ENCODE measurements at places on chromosomes 12 and 14.

GRCh38 chr12:132259364-132259871 is 70.0 kb downstream of the GALNT9 start:
- DNase-seq: no peak

DNA sequence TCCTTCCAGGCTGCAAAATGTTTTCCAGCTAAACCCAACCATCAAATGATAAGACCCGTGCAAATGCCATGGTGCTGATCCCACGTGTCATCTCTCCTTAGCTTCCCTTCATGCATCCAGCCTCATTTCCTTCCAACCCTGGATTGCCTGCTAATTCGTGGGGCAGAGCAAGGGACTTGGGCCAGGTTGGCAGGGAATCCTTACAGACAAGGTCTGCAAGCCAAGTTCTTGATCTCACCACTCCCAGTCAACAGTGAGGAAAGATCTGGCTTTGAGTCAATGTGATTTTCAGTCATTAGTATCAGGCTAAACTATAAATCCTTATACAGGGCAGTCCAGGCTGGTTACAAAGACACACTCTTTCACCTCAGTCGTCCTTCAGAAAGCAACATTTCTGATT is 150.9 kb downstream of the ANO2 start:
- no peak for DNase-seq

GRCh38 chr12:109994401-109995175 is 1.6 kb downstream of the GIT2 start:
- DNase-seq: peak; percentile 4

- DNase-seq: no peak
Observed at GRCh38 chr12:20696181-20696905, 1.2 kb downstream of the SLCO1C1 start.

GRCh38 chr14:93655078-93655750 is 133.1 kb downstream of the PRIMA1 start:
- peak; percentile 58 for DNase-seq

GRCh38 chr12:123250471-123251383 is 17.5 kb downstream of the MTRFR start:
- DNase-seq: no peak

DNA sequence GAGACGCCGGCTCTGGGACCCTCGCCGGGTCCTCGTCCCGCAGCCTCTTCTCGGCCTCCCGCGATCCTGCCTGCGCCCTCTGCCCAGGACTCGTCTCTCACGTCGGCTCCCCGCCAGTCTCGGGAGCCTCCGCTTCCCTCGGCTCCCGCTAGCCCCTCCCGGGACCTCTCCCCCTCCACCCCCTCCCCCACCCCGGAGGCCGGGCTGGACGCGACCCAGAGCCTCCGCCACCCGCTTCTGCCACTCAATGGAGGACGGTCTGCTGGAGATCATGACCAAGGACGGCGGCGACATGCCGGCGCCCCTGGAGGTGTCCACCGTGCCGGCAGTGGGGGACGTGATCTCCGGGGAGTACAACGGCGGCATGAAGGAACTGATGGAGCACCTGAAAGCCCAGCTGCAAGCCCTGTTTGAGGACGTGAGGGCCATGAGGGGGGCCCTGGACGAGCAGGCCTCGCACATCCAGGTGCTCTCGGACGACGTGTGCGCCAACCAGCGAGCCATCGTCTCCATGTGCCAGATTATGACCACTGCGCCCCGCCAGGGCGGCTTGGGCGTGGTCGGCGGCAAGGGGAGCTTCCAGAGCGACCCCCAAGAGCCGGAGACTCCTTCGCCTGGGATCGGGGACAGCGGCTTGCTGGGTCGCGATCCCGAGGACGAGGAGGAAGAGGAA is 568 bp downstream of the CCDC184 start:
- DNase-seq: no peak

DNA sequence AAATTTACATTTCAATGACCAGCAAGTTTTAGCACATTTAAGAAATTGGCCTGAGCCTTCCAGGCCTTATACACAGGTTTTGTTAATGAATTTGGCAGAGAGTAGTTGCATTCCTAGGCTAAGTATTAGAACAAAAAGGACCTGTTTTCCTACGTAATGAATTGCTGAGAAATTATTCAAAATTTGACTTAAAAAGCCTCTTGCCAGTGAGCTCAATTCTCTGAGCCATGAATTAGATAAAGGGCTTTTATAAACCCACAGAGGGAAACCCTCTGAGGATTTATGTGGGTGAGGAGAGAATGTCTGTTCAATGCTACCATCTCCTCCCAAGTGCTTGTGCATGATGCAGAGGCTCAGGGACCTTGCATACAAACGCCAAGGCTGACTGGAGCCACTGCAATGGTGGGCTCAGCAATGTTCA is 94.5 kb upstream of the PELI2 start:
- DNase-seq: no peak

GRCh38 chr12:32863128-32863527 is 33.4 kb downstream of the PKP2 start:
- no peak for DNase-seq

GRCh38 chr12:66132408-66132807 is 1.9 kb upstream of the LLPH start:
- no peak for DNase-seq

- peak; percentile 80 for DNase-seq
Observed at GRCh38 chr12:3436461-3437065, 54.4 kb upstream of the PRMT8 start.

GRCh38 chr14:77032491-77032843 is 4.0 kb upstream of the IRF2BPL start:
- DNase-seq: no peak

- DNase-seq: no peak
Observed at GRCh38 chr14:21206753-21207684, 51.2 kb upstream of the OR5AU1 start.

DNA sequence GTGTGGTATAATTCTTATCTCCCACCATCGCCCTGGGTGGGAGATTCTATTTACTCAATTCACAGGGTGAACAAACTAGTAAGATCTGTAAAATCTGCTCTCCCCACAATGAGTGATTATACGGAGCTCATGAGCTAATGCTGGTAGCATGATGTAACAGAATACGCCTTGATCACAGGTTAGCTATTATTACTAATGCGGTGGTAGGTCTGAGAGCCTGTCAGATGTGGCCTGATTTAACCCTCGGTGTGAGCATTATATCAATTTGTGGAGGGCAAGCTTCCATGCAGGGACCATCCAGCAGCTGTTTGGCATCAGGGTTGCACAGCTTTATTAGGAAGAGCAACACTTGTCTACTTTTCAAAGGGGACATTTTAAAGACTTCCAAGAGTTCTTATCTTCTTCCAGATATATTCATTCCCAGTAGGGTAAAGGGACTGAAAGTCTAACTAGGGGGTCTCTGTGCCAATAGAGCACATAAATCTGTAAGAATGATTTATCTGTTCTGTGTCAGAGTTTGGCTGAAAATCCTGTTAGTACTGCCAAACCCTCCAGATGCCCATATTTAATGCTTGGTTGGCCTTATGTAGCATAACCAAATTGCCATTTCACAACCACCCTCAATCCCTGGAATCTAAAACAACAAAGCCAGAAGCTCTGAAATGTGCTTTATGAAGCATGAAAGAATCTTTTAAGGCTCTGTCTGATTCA is 18.7 kb downstream of the TSHR start:
- DNase-seq: peak; percentile 87

DNA sequence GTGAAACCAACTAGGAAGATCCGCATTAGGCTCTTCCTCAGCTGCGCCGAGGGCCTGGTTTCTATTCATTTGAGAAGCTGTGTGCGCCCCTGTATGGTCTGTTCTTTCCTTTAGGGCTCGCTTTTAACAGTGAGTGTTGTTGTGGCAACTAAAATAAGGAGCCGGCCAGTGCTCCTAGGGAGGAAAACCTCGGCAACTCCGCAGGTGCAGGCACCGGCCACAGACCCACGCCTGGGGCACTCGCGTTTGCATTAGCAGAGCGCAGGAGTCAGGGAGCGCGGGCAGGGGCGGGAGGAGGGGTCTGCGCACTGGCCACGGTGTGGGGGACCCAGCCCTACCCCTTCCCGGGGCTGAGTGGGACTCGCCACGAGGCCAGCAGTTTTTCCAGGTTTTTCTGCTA is 50.5 kb downstream of the STX2 start:
- DNase-seq: no peak

DNA sequence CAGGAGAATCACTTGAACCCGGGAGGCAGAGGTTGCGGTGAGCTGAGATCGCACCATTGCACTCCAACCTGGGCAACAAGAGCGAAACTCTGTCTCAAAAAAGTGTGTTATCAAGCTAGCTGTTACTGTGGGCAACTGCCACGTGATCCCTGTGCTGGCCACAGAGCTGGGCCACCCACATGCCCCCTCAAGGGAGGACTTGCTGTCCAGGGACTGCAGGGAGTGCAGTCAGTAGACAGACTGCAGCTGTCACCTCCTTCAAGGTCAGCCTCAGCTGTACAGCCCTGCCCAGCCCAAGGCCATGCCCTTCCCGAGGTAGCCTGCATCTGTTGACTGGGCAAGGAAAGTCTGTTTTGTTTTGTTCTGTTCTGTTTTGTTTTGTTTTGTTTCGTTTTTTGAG is 46.6 kb upstream of the BICDL1 start:
- no peak for DNase-seq

DNA sequence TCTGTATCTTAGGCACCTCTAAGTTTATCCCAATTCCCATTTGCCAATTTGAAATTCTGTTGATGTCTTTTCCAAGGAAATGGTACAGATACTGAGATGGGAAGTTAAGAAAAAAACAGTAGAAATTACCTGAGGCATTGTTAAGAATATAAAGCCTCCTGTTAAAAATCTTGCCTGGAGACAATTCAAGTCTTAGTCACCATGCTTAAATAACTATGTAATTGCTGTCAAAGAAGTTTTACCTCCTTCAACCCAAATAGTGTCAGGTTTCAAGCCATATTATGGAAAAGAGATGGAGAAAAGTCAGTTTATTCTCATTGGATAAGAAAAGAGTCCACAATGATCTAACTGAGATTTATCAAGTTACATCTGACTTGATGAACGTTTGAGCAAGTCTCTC is 974.7 kb downstream of the GALC start:
- no peak for DNase-seq

DNA sequence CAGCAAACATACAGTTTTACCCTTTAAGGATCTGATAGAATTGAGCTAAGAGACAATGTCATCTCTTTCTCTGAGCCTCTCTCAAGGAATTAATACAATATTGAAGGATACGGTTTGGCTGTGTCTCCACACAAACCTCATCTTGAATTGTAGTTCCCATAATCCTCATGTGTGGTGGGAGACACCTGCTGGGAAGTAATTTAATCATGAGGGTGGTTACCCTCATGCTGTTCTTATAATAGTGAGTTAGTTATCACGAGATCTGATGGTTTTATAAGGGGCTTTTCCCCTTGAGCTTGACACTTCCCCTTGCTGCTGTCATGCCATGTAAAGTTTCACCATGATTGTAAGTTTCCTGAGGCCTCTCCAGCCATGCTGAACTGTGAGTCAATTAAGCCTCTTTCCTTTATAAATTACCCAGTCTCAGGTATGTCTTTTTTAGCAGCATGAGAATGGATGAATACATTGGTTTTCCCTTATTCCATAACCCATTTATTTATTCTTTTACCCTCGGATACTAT is 47.6 kb downstream of the TMEM30B start:
- no peak for DNase-seq

- DNase-seq: no peak
Observed at GRCh38 chr14:94448071-94448808, 4.4 kb downstream of the SERPINA11 start.
